Posterior cingulate gyrus (tissue), 11 donors: ENCODE measurements at places on chromosomes 13 and 19.

GRCh38 chr13:46899801-46900200 lies 2.9 kb upstream of the HTR2A start:
- DNase-seq: peak; percentile 27

DNA sequence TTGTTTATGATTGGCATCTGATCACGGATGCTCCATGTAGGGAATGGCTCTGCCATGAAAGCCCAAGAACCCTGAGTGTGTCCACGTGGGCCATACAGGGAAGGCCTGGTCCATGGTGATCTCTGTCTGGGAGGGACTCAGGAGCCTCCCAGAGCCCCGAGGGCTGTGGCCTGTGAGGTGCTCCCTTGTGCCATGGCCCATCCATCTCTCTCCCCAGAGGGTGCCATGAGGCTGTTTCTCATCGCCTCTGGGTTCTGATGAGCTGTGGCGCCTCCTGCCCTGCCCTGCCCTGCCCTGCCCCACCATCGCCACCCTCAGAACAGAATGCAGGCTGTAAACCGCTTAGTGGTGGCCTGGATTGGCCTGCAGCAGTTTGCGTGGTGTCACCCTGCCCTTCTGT lies 83.1 kb downstream of the ATP11A start:
- peak; percentile 7 for DNase-seq

DNA sequence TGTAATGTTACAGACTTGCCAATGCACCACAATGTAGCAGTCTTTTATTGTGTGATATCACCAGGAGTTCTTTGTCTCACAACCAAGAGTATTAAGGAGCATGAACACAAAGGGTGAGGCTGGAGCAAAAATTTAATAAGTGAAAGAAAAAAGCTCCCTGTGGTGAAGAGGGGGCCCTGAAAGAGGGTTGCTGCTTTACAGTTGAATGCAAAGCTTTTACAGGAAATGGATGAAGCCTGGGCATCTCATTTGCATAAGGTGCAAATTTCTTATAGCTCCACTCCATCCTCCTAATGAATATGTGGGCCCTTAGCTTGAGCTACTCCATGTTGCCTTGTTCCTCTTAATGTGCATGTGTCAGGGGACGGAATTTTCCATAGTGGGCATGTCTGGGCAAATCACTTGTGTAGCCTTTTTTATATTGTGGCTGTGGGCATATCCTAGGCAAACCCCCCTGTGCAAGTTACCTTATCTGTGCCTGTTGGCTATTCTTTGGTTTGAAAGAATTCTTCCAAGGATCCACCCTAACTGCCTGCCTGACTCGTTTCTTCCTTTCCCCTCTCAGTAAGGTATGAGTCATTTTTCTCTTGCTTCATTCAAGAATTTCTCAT lies 45.3 kb upstream of the TRPC4 start:
- no peak for DNase-seq

GRCh38 chr13:51714663-51715168 lies 89.2 kb downstream of the DHRS12 start:
- DNase-seq: no peak

GRCh38 chr13:39417643-39418042 lies 185.3 kb downstream of the LHFPL6 start:
- DNase-seq: no peak

- DNase-seq: no peak
These were observed 224.2 kb upstream of the IRS2 start for GRCh38 chr13:110010404-110011138.

- no peak for DNase-seq
These were observed 12.5 kb downstream of the POLR1D start for GRCh38 chr13:27634231-27634630.

- no peak for DNase-seq
These were observed 10.1 kb upstream of the TPRX2 start for GRCh38 chr19:47848823-47849473.

GRCh38 chr13:42754801-42755510 lies 26.4 kb upstream of the FAM216B start:
- DNase-seq: no peak

- DNase-seq: no peak
These were observed 35.9 kb upstream of the ZSCAN5A start for GRCh38 chr19:56350416-56351045.

DNA sequence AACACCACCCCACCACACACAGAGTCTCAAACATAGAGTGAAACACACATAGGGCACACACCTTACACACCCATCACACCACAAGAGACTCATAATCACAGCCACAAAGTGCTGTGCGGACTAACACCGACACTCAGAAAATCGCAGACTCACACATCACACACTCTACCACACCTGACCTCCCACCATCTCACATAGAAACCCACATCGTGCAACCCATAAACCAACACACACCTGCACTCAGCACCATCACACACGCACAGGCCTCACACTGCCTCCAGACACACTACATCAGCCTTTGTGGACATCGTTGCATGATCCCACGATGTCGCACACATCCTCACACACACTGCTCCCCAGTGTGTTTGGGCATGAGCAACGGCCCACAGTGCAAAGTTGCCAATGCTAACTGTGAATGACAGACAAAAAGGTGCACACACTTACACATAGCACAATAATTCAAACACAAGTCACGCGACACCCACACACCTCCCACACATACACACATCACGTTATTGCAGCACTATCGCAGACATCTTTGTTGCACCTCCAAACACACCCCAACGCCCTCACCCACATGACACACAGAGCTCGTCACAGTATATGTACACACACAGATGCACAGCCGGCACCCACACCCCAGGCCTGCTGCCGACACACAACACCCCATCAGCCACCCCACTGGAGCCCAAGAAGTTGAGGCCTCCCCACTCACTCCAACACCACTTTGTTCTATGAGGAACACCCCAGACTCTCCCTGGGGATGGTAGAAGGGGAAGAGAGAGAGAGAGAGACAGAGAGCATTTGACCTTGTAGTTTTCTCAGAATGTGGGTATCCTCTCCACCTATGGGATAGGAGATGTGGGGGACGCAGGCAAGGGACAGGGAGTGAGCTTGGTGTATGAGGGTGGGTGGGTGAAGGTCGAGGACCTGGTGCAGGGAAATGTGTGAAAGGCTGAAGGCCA lies 1.2 kb upstream of the ATP1A3 start:
- DNase-seq: peak; percentile 53

- peak; percentile 42 for DNase-seq
These were observed 49.6 kb downstream of the RYR1 start for GRCh38 chr19:38483016-38483630.

GRCh38 chr13:38667526-38668109 lies 19.3 kb upstream of the FREM2 start:
- no peak for DNase-seq

- DNase-seq: no peak
These were observed 8.6 kb downstream of the MIR17HG start for GRCh38 chr13:91355826-91356710.

- no peak for DNase-seq
These were observed 3.2 kb upstream of the PVR start for GRCh38 chr19:44640518-44640917.

- DNase-seq: no peak
These were observed at the start of gene SULT2B1 for GRCh38 chr19:48551437-48552302. SULT2B1 (plus strand) TSS chr19:48552172; CDS start chr19:48552253, 81 bp downstream.

- DNase-seq: no peak
These were observed 35.0 kb downstream of the ZSWIM4 start for GRCh38 chr19:13830114-13830740.

DNA sequence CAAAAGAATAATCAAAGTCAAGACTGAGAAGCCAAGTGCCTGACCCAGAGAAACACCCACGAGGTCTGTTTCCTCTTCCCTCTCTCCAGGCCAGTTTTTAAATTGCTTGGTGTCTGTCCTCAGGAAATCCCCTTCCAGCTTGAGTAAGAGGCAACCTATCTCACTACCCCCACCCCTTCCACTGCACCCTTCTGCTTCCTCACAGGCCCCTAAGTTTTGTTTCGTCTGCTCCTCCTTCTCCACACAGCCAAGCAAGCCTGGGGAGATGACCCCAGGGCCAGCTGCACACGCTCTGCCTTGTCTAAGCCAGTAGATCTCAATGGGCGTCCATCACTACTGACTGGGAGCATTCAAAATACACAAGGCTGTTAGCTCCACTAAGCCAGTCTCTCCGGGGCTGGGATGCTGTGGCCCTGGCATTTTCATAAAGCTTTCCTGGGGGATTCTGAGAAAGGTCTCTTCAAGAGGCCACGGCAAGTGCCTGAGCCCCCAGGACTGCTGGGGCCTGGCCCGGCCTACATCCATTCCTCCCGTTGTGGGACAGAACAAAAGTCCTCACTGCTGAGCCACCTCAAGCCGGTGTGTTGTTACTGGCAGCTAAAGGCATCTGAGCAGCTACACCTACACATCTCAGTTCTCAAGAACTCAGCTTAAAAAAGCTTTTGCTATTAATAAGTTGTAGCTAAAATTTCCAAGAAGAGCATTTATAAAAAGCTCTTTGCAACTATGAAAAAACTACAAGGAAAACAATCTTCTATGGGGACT lies 14.9 kb upstream of the IL4I1 start:
- DNase-seq: no peak

DNA sequence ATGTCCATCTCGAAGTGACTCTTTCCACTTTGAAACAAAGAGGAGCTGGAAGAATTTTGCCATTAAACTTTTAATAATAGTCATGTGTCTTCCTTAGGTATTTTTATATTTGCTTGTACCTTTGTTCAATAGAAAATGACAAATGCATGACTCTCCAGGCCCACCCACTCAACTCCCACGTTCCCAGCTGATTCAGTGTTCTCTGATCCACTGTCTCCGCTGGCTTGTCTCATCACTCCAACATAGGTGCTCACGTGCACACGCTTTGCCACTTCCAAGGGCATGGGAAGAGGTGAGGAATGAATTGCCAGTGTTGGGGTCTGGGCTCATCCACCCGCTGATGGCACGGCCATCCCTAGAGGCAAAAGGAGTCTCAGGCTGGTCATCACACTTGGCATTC lies 24.5 kb downstream of the RASL11A start:
- no peak for DNase-seq

DNA sequence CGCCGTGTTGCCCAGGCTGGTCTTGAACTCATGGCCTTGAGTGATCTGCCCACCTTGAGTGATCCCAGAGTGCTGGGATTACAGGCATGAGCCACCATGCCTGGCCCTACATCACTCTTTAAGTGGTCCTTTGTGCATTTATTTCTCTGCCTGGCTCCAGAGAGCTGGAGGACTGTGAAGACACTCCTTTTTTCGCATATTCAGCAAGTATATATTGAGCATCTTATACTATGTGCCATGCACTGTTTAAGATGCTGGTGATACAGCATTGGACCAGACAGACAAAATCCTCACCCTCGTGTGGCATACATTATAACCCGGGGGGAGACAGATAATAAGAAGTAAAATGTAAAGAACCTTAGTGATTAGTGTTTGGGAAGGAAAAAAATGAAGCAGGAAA lies 66.8 kb upstream of the NPAS1 start:
- DNase-seq: no peak

- DNase-seq: no peak
These were observed 428.1 kb upstream of the DACH1 start for GRCh38 chr13:72295153-72295552.

DNA sequence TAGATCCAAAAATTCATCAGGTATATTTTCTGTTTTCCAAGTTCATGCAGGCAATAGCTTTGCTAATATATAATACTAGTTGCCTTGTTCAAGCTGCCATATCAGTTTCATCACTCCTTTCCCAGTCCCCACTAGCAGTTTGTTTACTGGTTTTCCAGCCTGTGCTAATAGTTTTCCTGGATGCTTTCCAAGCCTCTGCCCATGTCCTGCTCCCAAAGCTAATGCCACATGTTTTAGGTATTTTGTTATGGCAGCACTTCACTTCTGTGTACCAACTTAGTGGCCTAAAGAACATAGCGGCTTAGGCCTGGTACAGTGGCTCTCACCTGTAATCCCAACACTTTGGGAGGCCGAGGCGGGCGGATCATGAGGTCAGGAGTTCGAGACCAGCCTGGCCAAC lies 28.1 kb upstream of the ZNF527 start:
- no peak for DNase-seq

DNA sequence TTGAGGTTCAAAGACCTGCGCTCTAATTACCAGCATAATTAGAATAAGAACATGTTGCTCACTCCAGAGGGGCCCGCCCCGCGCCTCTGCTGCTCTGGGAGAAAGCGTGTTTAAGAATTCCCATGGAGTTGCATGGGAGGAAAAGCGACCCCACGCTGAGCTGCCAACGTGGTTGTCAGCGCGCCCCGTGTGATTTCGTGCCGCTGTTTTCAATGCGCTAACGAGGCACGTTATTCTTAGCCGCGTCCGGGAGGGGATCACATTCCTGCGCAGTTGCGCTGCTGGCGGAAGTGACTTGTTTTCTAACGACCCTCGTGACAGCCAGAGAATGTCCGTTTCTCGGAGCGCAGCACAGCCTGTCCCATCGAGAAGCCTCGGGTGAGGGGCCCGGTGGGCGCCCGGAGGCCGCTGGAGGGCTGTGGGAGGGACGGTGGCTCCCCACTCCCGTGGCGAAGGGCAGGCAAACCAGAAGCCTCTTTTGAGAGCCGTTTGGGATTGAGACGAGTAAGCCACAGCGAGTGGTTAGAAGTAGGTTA lies 173.8 kb upstream of the SOX1 start:
- peak; percentile 40 for DNase-seq

- DNase-seq: no peak
These were observed 1133.5 kb downstream of the OLFM4 start for GRCh38 chr13:54162069-54162468.

DNA sequence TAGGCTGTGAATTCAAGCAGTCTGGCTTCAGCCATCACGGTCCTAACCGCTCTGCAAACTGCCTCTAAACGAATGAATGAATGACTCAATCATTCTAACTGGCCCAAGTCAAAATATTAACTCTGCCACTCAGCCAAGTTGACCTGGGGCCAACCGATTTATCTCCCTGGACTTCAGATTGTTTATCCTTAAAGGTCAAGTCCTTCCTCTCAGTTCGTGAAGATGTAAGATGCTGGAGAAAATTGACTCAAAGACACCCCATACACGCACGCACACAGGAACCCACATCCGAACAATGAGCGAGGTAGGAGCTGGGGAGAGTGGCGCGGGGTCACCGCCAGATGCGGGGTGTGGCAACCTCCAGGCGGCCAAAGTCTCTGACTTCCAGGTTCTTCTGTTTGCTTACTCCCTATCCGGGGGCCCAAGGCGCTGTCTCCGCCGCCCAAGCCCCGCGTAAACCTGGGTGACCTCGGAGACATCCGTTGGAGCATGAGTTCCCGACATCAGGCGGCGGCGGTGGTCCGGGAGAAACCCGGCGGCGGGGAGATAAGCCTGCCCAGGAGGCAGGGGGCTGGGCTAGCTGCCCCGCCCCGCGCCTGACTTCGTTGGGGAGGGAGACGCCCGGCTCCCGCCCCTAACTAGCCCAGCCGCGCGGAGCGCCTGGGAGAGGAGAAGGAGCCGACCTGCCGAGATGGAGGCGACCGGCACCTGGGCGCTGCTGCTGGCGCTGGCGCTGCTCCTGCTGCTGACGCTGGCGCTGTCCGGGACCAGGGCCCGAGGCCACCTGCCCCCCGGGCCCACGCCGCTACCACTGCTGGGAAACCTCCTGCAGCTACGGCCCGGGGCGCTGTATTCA lies at the start of gene CYP2S1:
CYP2S1 (plus strand) TSS at position 646 of the 856 bp plus-strand sequence; CDS start at position 692, 46 bp downstream.
- DNase-seq: no peak

GRCh38 chr19:33395561-33396550 lies 22.3 kb downstream of the CEBPG start:
- DNase-seq: peak; percentile 9

- DNase-seq: no peak
These were observed 5.2 kb downstream of the MIDN start for GRCh38 chr19:1253514-1254080.
